ENCODE measurements at places on chromosomes 7 and 10. TPM values are rescaled to one million over a fixed set of nuclear protein-coding genes. Genes with fewer than 3 reads are reported as not detected.

DNA sequence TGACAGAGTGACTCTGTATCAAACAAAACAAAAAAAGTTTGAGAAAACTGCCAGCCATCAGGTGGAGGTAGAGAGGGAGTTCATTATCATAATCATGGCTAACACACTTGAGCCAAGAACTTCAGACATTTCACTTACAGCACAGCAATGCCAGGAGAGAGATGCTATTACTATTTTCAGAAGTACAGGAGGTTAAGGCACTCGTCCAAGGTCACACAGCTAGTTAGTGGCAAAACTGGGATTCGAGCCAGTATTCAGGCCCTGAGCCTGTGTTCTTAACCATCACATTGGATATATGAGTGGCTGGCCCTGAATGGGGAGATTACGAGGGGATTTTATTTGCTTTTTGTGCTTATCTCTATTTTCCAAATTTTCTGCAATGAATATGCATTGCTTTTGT, 24.8 kb upstream of the UNC5B start:
- DNase-seq, result no peak
- no peak overlapping the region for H3K4me3 ChIP-seq
- peaks cover 4% of the 10 kb centered on the region for H3K27me3 ChIP-seq
- no peaks in the 10 kb centered on the region for H3K36me3 ChIP-seq

The CHST3 gene
- 0.31 TPM for total RNA-seq

The DNAH11 gene
- total RNA-seq, result 0.61 TPM

The CDK14 gene
- total RNA-seq, result not detected
